ENCODE measurements at places on chromosomes 3 and 15. TPM values are rescaled to one million over a fixed set of nuclear protein-coding genes. Genes with fewer than 3 reads are reported as not detected.
A peak's percentile ranks its signal among the peaks of the same experiment; 100 is the strongest.

GRCh38 chr3:98930413-98930812, 28.9 kb upstream of the DCBLD2 start:
- DNase-seq, result no peak

DNA sequence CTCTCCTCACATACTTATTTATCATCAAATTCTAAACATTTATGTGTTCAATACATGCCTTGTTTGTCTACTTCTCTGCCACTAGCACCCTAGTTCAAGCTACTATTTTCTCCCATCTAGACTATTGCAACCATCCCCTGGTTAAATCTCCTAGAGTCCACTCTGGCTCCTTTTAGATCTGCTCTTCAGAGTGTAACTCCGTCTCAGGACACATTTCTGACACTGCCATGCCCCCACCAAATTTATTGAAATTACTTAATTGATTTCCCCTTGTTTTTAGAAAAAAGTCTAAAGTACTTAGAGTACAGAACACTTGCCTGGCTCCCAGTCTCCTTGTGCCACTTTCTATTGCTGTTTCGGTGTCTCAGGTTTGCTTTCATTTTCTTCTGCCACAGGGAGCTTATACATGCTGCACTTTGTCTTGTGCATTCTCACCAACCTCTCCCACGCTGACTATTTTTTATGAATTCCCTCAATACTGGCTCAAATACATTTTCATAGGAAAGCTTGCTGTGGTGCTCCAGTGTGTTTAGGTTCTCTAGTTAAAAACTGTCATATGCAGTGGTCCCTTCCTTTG, 792.3 kb downstream of the DIPK2A start:
- no peak for DNase-seq

- DNase-seq, result no peak
Observed at GRCh38 chr3:25573386-25574171, 91.1 kb downstream of the TOP2B start.

GRCh38 chr15:92122259-92122658, 268.8 kb downstream of the SLCO3A1 start:
- DNase-seq, result no peak

- DNase-seq, result no peak
Observed at GRCh38 chr15:28096411-28096669, 2.8 kb downstream of the OCA2 start.

ARPIN gene
- not detected for total RNA-seq

DNA sequence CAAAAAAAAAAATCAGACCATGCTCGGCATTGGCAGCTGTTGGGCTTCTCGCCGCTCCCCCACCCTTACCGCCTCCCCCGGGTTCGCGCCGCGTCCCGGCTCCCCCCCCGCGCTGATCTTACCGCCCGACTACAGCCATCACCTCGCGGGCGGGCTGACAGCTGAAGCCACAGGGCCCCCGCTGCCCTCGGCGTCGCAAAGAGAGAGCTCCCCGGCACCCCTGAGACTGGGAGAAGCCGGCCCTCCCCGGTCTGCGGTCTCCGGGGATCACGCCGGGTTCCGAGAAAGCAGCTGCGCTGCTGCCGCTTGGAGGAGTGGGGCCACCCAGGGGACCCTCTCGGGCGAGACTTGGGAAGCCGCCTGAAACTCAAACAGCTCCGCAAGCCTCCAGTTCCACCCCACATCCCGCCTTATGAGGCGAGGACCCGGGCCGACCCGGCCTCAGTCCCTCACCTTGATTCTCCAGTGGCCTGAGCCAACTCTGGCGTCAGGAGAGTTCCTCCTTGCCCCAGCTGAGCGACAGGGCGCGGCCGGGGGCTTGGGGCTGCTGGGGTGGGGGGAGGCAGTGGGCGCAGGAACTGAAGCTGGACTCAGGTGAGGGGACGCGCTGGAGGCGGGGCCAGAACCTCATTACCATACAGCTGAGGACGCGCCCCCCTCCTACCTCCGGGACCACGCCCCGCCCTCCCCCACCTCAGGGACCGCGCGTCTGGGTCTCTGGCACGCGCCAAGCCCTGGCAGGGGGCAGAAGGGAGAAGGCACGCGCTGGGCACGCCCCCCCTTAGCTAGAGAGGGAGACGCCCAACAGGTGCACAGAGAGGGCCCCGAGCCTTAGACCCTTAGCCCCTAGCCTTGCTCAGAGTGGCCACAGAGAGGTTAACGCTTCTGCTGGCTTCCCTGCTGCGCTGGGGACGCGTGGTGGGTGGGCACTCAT, 1.0 kb upstream of the DLL4 start:
- DNase-seq, result peak; percentile 27

DNA sequence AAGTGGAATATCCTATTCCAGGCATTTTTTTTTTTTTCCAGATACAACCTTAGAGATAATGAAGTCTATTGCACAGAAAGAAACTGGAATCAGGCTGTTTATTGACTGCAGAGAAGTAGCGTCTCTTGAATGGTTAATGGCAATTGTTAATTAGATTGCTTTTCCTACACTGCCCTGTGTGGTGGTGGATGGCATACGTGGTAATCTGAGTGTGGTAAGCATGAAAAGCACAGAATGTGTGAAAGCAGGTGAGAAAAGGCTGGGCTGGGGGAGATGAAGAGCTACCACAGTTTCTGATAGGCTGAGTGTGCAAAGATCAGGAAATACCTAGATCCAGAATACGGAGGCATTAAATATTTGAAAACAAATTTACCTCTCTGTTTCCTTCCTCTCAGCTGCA, 486.3 kb upstream of the TBL1XR1 start:
- no peak for DNase-seq

TMEM212 gene
- not detected for total RNA-seq

DNA sequence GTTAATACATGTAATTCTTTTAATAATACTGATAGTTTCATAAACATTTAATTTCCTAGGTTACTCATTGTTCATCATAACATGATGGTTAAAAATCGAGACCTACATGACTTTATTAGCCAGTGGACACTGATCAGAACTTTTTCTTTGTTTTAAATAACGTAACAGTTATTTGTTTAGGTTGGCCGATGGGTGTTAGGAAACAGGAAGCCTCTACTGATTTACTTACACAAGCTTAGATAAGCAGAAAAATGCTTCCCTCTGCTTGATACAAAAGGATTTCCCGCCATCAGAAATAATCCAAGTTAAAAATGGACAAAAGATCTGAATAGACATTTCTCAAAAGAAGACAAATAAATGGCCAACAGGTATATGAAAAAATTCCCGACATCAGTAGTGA, 16.6 kb upstream of the APH1B start:
- DNase-seq, result no peak

MED12L gene
- 2.1 TPM for total RNA-seq

GCSAM gene
- 8.5 TPM for total RNA-seq

- no peak for DNase-seq
Observed at GRCh38 chr15:31502541-31503229, 176.1 kb downstream of the KLF13 start.

GRCh38 chr3:146903927-146904326, 298.8 kb upstream of the PLSCR5 start:
- DNase-seq, result no peak

- DNase-seq, result no peak
Observed at GRCh38 chr15:51561271-51561670, 61.3 kb downstream of the DMXL2 start.

MUC20 gene
- total RNA-seq, result 0.29 TPM

All from activated naive CD8-positive, alpha-beta T cell treated with anti-CD3 and anti-CD28 coated beads for 36 hours (primary cell).